ENCODE measurements at places on chromosomes 7 and 10.
A peak's percentile ranks its signal among the peaks of the same experiment; 100 is the strongest.

DNA sequence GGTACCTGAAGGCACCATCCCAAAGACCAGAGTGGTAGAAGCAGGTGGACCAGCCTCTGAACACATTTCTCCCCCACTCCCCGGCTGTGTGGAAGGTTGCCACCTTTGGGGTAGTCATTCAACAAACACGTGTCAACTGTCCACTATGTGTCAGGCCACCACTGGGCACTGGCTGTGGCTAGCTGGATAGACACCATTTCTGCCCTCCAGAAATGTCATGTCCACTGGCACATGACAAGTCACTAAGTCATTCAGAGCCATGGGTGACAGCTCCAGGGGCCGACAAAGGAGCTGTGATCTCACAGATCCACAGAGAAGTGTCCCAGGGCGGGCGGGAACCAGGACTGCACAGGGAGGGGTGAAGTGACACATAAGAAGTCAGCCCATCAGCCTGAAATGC, 99.6 kb downstream of the EGFR start:
- DNase-seq: no peak

DNA sequence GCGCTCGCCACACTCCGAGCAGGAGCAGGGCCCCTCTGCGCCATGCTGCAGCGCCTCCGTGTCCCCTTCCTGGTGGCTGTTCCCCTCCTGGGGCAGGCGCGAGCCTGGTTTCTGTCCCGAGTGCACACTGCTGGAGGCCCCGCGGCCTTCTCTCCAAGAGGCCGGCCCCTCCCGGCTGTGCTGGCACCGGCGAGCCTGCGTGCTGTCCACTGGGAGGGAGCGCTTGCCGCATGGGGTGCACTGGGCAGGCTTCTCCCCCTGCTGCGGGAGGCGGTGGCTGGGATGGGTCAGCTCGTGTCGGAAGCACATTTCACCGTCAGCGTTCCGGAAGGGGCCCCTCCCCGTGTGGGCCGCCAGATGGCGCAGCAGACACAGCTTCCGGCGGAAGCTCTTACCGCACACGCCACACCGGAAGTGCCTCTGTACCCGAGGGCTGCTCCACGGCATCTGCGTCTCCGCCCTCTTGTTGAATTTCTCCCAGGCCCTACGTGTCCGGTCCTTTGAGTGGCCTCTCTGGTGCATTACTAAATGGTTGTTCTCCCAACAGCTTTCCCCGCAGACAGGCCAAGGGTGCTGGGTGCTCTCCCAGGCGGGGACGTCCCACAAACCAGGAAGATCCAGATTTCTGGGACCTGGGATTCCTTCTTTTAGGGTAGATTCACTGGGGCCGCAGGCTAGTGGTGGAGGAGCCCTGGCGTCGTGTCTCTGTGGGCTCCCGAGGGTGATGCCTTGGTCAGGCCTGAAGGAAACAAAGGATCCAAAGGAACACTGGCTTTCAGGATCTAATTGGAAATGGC, 18.7 kb downstream of the ZNF786 start:
- peak; percentile 41 for DNase-seq

DNA sequence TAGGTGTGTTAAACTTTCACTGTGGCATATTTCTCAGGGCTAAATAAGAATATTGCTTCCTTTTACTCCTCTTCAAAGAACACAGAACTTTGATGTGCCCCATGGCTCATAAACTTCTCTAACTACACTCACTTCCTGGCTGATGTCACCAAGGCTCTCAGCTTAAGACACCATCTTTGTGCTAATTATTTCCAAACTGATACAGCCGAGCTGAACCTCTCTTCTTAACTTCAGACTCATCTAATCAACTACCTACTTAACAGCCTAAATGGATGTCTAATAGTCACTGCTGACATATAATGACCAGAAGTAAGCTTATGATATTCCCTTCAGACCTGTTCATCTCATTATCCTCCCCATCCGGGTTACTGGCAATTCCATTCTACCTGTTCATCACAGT, 3.6 kb downstream of the C10orf67 start:
- DNase-seq: no peak

- no peak for DNase-seq
Measured at GRCh38 chr10:129400426-129400825, 66.6 kb upstream of the MGMT start.

GRCh38 chr10:88313878-88314277, 269.2 kb downstream of the RNLS start:
- DNase-seq: no peak

DNA sequence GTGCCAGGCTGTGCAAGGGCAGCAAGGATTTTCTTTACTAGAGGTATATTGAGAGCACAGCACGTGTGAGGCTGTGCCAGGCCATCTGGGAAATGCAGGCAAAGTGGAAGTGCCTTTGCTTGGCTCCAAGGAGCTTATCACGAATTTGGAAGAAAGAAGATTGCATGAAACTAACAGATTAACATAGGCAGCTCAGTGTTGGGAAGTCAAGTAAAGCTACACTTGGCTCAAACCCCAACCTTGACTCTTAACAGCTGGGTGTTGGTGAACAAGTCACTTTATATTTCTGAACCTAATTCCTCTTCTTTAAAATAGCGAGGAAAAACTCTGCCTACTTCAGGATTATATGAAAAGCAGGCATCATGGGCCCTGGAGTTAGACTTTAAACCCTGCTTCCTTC, 105.2 kb downstream of the PLCE1 start:
- DNase-seq: no peak

GRCh38 chr10:1536341-1536740, 201.0 kb downstream of the ADARB2 start:
- DNase-seq: no peak

GRCh38 chr10:127358337-127358736, 161.9 kb upstream of the INSYN2A start:
- no peak for DNase-seq

- DNase-seq: no peak
Measured at GRCh38 chr7:16471933-16472332, 6.4 kb upstream of the SOSTDC1 start.

DNA sequence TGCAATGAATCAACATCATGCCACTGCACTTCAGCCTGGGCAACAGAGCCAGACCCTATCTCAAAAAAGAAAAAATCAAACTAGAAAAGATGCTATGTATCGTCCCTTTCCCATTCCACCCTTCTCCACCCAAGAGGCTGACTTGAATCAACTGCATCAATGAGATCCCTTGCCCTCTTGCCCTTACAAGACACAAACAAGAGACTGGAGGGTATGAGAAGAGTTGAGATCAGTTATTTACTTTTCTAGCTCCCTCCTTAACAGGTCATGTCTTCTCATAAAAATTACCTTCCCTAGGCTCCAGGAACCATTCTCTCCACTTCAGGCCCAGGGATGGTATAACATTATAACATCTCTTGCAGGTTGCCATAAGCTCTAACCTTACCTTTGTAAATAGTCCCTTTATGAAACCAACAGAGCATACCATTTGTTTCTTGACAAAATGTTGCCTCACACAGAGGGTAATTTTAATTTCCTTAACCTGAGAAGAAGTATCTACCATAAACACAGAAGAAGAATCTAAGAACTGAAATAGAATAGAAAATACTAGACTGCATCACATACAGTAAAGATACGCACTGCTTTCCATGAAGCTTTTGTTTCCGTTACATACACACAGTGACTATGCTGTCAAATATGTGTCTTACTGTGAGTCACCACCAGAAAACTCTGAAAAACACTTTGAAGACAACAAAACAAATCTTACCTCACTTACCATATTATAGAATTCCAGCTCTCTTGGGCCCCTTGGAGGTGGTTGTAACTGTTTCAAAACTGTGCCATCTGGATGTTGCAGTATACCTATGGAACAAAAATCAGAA, 30.5 kb downstream of the IPMK start:
- no peak for DNase-seq

DNA sequence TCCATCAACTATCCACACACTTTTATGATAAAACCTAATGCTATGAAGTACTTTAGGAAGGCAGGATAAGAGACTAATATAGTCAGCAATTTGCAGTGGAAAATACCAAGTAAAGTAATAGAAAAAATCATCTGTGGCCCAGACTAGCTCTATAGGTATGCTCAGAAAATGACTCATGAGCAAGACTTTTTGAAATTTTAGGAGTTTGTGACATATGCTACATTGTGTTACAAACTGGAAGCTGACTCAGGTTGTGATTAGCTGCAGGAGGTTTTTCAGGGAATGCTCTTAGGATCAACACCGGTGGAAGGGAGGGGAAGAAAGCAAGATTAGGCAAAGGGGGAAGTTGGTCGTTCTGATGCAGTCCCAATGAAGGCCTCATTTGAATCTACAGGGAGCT, 56.1 kb downstream of the FEZF1 start:
- DNase-seq: no peak

DNA sequence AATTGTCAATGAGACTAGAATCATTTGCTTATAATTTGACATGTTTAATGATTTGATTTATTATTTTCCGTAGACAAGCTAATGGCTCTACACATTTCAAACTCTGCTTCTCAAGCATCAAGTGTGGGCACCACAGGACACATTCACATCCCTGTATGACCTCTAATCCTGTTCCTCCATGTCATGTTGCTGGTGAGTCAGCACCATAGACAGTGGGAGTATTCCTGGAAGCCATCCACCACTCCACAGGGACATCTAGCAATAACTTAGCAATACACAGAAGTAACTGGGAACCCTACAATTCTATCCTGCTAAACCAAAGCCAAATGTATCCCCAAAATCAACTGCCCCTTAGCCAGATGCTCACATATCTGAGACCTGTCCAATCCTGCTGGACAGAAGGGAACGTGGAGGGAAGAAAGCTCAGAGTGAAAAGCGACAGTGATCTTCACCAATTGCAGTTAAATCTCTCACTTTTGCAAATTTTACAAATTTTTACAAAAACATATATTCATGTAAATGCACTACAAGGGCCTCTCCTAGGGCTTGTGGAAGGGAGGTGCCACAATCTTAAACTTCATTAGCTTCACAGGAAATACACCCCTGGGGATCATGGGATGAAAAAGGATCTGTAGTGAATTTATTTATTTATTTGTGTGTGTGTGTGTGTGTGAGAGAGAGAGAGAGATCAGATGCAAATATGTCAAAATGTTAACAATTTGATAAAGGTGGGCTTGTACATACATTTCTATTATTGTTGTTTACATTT, 126.5 kb downstream of the GFRA1 start:
- no peak for DNase-seq

- no peak for DNase-seq
Measured at GRCh38 chr7:115359955-115360354, 438.1 kb downstream of the MDFIC start.

DNA sequence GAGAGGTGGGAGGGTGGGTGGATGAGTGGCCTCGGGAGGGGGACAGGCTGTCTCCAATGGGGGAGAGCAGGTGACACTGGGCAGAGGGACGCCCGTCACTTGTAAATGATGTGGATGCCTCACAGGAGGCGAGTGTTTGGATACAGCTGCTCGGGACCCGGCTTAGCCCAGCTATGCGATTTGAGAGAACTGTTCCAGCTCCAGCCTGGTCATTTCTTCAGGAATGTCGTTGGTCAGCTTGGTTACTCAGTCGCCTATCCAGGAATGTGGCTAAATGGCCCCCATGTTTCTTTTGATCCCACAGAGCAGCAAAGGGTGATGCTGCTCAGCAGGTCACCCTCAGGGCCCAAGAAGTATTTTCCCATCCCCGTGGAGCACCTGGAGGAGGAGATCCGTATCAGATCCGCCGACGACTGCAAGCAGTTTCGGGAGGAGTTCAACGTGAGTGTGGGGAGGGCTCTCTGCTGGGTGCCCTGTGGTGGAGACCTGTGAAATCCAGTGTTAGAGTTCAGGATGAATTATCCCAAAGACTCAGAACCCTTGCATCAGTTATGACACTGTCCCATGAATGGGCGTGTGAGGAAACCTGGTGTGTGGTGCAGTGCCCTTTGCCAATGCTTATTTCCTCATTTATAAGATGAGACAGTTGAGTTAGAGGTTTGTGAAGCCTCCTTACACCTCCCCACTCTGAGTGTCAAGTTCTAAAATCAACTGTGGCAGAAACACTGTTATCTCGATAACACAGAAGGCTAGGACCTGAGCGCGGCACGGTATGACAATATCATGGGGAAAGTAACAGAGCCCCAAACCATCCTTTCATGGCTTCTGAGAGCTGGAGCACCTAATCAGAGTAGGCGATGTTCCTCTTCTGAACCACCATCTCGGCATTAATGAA, 76.8 kb downstream of the MKI67 start:
- DNase-seq: no peak

DNA sequence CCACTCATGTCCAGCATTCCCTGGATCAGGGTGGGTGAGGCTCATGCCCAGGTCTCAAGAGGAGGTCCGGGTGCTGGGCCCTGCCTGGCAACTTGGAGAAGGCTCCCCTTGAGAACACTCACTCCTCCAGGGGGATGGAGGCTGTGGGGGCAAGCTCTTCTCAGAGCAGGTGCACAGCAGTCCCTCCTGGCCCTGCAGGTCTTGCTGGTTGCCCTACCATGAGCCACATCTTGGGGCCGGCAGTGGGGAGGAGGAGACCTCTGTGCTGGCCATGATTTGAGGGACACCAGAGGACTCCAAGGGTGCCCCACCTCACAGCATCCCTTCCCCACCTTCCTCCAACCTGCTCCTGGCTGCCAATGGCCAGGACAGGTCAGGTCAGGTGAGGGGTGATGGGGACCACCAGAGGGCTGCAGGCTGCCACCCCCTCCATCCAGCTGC, 87.4 kb upstream of the RET start:
- no peak for DNase-seq

- no peak for DNase-seq
Measured at GRCh38 chr10:86057708-86058107, 308.9 kb downstream of the GRID1 start.

DNA sequence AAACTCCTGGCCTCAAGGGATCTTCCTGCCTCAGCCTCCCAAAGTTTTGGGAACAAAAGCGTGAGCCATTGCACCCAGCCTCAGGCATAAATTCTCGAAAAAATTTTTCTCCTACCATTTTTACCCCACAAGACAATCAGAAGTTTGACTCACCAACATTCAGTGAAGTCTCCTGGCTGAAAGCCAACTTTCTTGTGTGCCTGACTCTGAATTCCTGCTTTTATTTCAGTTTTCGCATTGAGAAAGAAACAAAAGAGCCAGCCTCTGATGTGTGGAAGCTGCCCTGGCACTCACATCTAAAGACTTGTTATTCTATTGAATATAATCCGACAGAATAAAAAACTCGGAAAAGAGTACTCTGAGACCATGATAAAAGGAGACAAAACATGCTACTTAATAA, 402.9 kb downstream of the MAGI2 start:
- no peak for DNase-seq

- DNase-seq: no peak
Measured at GRCh38 chr10:61669849-61670248, 7.1 kb downstream of the CABCOCO1 start.

- DNase-seq: no peak
Measured at GRCh38 chr10:64430690-64431323, 909.6 kb downstream of the REEP3 start.

DNA sequence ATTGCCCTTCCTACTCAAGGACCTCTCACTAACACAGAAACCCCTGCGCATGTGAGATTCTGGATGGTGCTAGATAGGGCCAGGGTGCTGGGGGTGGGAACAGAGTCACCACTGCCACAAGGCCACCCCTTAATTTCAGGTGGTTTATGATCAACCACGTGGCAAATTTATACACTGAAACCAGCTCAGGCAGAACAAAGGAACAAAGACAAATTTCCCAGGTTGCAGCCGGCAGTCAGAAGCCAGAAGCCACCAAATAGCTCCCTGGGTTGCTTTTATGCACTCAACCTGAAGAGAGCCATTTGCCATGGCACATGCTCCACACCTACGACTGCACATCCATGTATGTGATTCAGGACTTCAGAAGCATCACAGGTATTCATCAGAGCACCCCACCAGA, 2.5 kb downstream of the VOPP1 start:
- no peak for DNase-seq

GRCh38 chr10:81116201-81116600, 578.5 kb downstream of the SH2D4B start:
- DNase-seq: no peak

All from left ventricle myocardium superior (tissue), 1 donor.